ENCODE measurements at places on chromosomes 1 and 21. TPM values are rescaled to one million over a fixed set of nuclear protein-coding genes. Genes with fewer than 3 reads are reported as not detected.

The ARHGEF10L gene
- 4.7 TPM for total RNA-seq

The PLEKHA6 gene
- 6.0 TPM for total RNA-seq

The AMPD1 gene
- total RNA-seq: not detected

The ANKRD35 gene
- 0.21 TPM for total RNA-seq

The PTGER3 gene
- not detected for total RNA-seq

The CD1D gene
- 3.9 TPM for total RNA-seq

The TRABD2B gene
- 0.25 TPM for total RNA-seq

The C8B gene
- not detected for total RNA-seq

The ETV3L gene
- not detected for total RNA-seq
